ENCODE measurements at places on chromosomes 2 and 18. TPM values are rescaled to one million over a fixed set of nuclear protein-coding genes. Genes with fewer than 3 reads are reported as not detected.

- H3K27me3 ChIP-seq, result peaks cover 14% of the 10 kb centered on the region
- H3K27ac ChIP-seq, result no peak overlapping the region
- no peaks in the 10 kb centered on the region for H3K36me3 ChIP-seq
- DNase-seq, result no peak
- peaks cover 7% of the 10 kb centered on the region for H3K4me1 ChIP-seq
Measured at GRCh38 chr2:134021830-134022524, 231.9 kb upstream of the MGAT5 start.

DNA sequence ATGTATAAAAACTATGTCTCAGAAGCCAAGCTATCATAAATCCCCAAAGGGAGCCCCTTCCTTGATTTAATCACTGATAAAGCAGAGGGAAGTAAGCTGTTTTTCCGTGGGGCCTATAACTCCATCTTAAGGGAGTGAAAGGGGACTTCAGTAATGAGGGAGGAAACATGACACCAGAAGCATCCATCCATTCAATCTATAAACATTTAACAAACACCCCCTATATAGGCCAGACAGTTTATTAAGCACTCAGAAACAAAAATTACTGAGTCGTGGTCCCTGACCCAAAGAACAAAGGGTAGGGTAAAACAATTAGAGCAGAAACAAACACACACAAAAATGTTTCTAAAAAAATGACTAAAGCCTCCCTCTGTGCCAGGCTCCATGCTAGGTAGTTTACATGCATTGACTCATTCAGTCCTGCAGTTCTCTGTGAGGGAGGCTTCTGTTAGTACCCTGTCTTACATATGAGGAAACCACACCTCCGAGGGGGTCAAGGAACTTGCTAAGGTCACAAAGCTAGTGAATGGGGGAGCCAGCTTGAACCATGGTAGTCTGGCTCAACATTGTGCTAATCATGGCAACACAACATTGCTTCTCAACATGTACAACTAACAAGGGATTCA lies 472.1 kb downstream of the CDH2 start:
- H3K36me3 ChIP-seq, result no peaks in the 10 kb centered on the region
- H3K27ac ChIP-seq, result no peak overlapping the region
- DNase-seq, result no peak
- no peak overlapping the region for H3K4me3 ChIP-seq

DNA sequence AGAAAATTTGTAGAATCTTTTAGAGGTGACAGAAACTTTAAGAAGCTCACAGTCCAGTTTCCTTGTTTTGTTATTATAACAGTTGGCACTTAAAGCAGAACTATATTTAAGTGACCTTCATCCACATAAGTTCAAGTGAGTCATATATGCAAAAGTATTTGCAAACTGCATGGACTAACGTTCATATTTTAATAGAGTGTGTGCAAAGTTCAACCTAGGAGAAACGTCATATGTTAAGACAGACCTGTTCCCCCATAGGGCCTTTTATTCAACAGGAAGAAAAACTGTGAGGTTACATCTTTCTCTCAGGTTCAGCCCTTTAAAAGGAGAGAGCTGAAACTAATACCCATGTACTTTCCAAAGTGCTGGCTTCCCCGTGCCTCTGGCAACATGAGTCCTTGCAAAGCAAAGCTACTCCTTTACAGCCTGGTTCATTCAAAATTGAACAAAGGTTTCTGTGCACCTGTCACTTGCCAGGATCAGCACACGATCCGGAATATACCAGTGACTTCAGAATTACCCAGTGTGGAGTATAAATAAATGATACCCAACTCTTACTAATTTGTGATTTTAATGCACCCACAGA lies 280.0 kb upstream of the RAB12 start:
- DNase-seq, result no peak
- no peak overlapping the region for H3K27ac ChIP-seq
- H3K36me3 ChIP-seq, result no peaks in the 10 kb centered on the region
- H3K4me3 ChIP-seq, result no peak overlapping the region
- H3K4me1 ChIP-seq, result no peaks in the 10 kb centered on the region
- H3K27me3 ChIP-seq, result no peaks in the 10 kb centered on the region

GRCh38 chr2:238435752-238436096 lies 9.0 kb downstream of the ASB1 start:
- H3K27me3 ChIP-seq, result no peaks in the 10 kb centered on the region
- no peak for DNase-seq
- H3K4me1 ChIP-seq, result peaks cover 21% of the 10 kb centered on the region
- H3K4me3 ChIP-seq, result no peak overlapping the region
- peaks cover 87% of the 10 kb centered on the region for H3K36me3 ChIP-seq

- no peaks in the 10 kb centered on the region for H3K4me1 ChIP-seq
- H3K36me3 ChIP-seq, result no peaks in the 10 kb centered on the region
- no peak for DNase-seq
- H3K27ac ChIP-seq, result no peak overlapping the region
Measured at GRCh38 chr2:206869824-206870495, 69.4 kb upstream of the CPO start.

Gene CPS1
- not detected for polyA plus RNA-seq

Gene AQP4
- not detected for polyA plus RNA-seq

Measured in CD14-positive monocyte (primary cell).